Heart right ventricle (tissue), 16 donors: ENCODE measurements at places on chromosomes 6 and 20. TPM values are rescaled to one million over a fixed set of nuclear protein-coding genes. Genes with fewer than 3 reads are reported as not detected.
A peak's percentile ranks its signal among the peaks of the same experiment; 100 is the strongest.

Gene ESF1
- total RNA-seq = 12.2 TPM

Gene ABHD16B
- total RNA-seq = not detected

Gene FOXS1
- total RNA-seq = 1.4 TPM

Gene SYNE1
- total RNA-seq = 151 TPM

Gene RIPOR2
- 2.6 TPM for total RNA-seq

Gene SLC22A2
- not detected for total RNA-seq

Gene CRISP3
- total RNA-seq = not detected

Gene MDFI
- total RNA-seq = 0.34 TPM

DNA sequence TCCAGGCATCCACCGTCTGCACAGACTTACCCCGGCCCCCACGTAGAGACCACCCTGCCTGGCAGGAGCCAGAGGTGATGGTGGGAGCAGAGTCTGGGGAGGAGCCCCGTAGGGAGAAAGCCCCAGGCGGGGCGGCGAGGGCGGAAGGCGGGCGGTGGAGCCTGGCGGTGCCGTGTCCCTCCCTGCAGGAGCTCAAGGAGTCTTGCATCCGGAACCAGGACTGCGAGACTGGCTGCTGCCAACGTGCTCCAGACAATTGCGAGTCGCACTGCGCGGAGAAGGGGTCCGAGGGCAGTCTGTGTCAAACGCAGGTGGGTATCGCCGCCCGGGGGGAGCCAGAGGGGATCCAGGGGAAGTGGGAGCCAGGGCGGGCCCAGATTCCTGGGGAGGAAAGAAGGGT is 6.0 kb downstream of the CLPSL1 start:
- DNase-seq = no peak
- H3K36me3 ChIP-seq = no peaks in the 10 kb centered on the region
- H3K4me3 ChIP-seq = peak overlapping the region; percentile 3
- H3K27ac ChIP-seq = no peak overlapping the region

GRCh38 chr6:157607317-157608109 is 215.5 kb upstream of the SNX9 start:
- no peak overlapping the region for H3K27ac ChIP-seq
- H3K4me1 ChIP-seq = no peaks in the 10 kb centered on the region
- H3K27me3 ChIP-seq = no peaks in the 10 kb centered on the region
- DNase-seq = no peak
- H3K36me3 ChIP-seq = no peaks in the 10 kb centered on the region
- H3K4me3 ChIP-seq = no peak overlapping the region

DNA sequence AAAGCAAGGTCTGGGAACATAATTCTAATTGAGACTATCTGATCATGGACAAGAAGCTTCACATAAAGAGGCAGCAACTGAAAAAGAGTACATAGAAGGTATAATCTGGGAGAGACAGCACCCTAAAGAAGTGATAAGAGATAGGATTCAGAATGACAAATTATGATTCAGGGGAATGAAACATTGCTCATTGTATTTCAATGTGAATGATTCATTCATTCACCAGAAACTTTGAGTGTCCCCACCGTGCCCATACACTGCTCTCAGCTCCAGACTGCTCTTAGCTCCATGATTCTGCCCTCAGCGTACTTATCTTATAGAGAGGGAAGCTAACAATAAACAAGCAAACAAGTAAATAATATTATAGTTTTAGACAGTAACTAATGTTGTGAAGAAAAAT is 329.3 kb upstream of the IRAK1BP1 start:
- no peak overlapping the region for H3K27ac ChIP-seq
- no peak overlapping the region for H3K4me3 ChIP-seq
- no peak for DNase-seq
- no peaks in the 10 kb centered on the region for H3K27me3 ChIP-seq

- H3K4me1 ChIP-seq = no peaks in the 10 kb centered on the region
- DNase-seq = no peak
- H3K27me3 ChIP-seq = no peaks in the 10 kb centered on the region
- H3K36me3 ChIP-seq = no peaks in the 10 kb centered on the region
- H3K4me3 ChIP-seq = no peak overlapping the region
Measured at GRCh38 chr6:147081076-147081609, 123.1 kb upstream of the STXBP5 start.

DNA sequence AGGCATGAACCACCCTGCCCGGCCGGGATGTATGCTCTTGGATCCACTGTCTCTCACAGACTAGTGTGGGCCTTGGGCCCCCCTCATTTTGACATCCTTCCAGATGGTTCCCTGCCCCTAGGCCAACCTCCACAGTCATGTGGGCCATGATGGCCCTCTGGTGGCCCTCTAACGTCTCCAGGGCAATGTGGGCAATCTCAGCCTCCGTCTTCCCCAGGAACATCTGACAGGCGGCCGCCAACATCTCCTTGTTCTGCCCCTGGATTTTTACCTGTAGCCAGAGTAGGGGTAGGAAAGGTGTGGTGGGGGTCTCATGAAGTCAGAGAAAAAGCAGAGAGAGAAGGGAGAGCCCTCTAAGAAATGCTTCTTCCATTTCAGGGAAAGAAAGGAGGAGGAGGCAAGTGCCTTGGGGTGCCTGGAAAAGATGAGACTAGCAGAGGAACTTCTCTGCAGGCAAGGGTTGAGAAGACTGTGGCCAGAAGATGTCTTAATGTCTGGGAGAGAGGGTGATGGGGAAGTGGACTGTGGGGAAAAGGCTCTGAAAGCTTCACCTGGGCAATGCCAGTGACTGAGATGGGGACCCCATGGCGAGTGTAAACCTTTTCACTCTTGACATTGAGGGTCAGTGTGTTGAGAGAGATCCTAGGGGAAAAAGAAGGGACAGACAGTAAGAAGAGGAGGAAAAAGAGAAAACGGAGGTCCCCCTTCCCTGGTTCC is 1.3 kb downstream of the FLOT1 start:
- no peak for DNase-seq
- H3K4me1 ChIP-seq = peaks cover 67% of the 10 kb centered on the region
- H3K36me3 ChIP-seq = peaks cover 56% of the 10 kb centered on the region
- peak overlapping the region; percentile 99 for H3K27ac ChIP-seq
- no peaks in the 10 kb centered on the region for H3K27me3 ChIP-seq

GRCh38 chr20:23142162-23143050 is 56.3 kb upstream of the CD93 start:
- H3K4me3 ChIP-seq = no peak overlapping the region
- H3K27me3 ChIP-seq = no peaks in the 10 kb centered on the region
- H3K27ac ChIP-seq = peak overlapping the region; percentile 81

- DNase-seq = no peak
- no peak overlapping the region for H3K4me3 ChIP-seq
- no peaks in the 10 kb centered on the region for H3K27me3 ChIP-seq
- H3K27ac ChIP-seq = no peak overlapping the region
- H3K4me1 ChIP-seq = peaks cover 35% of the 10 kb centered on the region
- H3K36me3 ChIP-seq = no peaks in the 10 kb centered on the region
Measured at GRCh38 chr6:110545081-110545872, 68.9 kb upstream of the SLC22A16 start.

DNA sequence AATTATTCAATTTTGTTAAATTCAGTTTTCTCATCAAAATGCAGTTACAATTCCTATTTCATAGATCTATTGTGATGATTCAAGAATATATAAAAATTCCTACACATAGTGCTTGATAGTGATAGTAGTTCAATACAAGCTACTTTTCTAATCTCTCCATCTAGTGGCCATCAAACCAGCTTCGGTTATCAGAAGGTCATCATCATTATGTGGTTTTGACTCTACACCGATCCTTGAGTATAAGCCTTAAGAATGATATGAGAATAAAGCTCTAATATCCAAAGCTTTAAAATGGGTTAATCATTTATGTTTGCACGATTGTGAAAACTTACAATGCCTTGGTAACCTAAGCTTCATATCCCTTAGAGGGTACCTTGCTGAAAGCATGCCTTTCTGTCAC is 167.5 kb upstream of the PREP start:
- H3K27ac ChIP-seq = no peak overlapping the region
- no peaks in the 10 kb centered on the region for H3K36me3 ChIP-seq
- no peak overlapping the region for H3K4me3 ChIP-seq
- no peaks in the 10 kb centered on the region for H3K4me1 ChIP-seq
- no peak for DNase-seq

DNA sequence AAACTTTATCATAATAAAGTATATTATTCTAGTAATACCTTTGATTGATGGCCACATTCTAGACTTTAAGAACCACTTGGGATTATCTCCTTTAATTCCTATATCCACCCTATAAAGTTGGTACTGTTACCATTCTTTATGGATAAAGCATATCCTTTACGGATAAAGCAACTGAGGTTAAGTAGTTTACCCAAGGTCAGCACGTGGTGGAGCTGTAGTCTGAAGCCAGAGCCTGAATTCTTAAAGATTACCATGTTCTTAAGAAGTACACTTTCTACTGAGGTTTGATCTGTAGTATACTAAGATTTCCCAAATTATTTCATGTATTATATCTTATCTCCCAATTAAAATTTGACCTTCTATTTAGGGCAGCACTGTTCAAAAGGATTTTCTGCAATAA is 3.0 kb upstream of the NCOA7 start:
- no peak overlapping the region for H3K27ac ChIP-seq
- no peak for DNase-seq
- no peak overlapping the region for H3K4me3 ChIP-seq
- no peaks in the 10 kb centered on the region for H3K36me3 ChIP-seq
- H3K4me1 ChIP-seq = peaks cover 31% of the 10 kb centered on the region

DNA sequence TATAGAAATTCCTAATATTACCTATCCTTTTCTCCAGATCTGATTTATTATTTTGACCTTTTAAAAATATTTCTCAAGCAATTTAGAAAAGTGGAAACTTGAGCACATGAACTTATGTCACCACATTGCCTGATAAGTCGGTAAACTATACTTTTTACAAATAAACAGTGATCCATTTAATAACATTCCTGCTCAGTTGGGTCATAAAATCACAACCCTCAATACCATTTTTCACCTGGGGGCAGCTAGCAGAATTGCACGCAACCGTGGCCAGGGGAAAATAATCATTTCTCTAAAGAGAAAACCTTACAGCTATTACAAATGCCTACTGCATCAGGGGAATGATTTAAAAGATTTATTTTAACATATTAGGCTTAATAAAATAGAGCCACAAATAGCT is 614.5 kb downstream of the PHF3 start:
- H3K27ac ChIP-seq = no peak overlapping the region
- H3K4me3 ChIP-seq = no peak overlapping the region
- H3K27me3 ChIP-seq = no peaks in the 10 kb centered on the region
- H3K4me1 ChIP-seq = no peaks in the 10 kb centered on the region

GRCh38 chr20:50670126-50670862 is 21.0 kb downstream of the RIPOR3 start:
- H3K27ac ChIP-seq = no peak overlapping the region
- H3K4me3 ChIP-seq = no peak overlapping the region
- DNase-seq = no peak
- H3K36me3 ChIP-seq = no peaks in the 10 kb centered on the region
- peaks cover 9% of the 10 kb centered on the region for H3K4me1 ChIP-seq

DNA sequence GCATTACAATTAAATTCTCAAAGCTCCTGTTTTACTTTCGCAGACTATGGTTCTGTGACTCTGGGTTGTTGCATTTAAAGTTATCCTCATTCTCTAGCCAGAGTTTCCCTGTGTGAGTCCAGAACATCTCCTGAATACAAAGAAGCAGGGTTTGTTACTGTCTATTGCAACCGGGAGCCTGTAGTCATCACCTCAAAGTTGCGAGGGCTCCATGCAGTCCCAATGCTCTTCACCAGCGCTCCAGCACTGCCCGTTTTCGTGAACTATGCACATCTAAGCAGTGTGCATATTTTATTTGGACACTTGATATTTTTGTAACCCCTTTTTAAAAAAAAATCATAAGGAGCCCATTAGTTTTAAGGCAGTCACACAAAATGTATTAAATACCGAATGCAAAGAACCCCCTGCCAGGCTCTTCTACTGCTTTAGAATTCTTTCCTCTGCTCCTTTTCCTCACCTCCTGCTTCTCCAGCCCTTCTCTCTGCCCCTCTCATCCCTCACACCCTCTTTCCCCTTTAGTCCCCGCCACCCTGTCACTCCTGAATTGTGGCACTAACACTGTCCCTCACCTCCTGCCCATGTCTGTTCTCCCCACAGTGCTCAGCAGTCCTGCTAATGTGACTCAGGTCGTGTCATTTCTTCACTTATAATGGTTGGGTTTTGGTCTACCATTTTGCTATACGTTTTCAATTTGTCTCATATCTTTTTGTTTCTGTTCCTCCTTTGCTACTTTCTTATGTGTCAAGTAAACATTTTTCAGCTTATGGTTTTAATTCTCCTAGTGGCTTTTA is 1.1 kb upstream of the HLA-C start:
- H3K27ac ChIP-seq = peak overlapping the region; percentile 100
- H3K27me3 ChIP-seq = no peaks in the 10 kb centered on the region
- H3K4me3 ChIP-seq = peak overlapping the region; percentile 92
- H3K4me1 ChIP-seq = no peaks in the 10 kb centered on the region
- H3K36me3 ChIP-seq = no peaks in the 10 kb centered on the region

DNA sequence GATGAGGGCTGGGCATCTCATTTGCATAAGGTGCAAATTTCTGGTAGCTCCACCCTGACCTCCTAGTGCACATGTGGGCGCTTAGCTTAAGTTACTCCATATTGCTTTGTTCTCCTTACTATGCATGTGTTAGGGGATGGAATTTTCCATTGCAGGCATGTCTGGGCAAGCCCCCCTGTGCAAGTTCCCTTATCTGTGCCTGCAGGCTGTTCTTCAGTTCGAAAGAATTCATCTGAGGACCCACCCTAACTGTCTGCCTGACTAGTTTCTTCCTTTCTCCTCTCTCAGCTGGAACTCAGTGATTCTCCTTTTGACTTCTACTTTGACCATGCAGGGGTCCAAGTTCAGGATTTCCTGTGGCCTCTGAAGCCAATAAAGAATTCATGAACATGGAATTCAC is 30.2 kb downstream of the CCDC170 start:
- no peaks in the 10 kb centered on the region for H3K27me3 ChIP-seq
- H3K4me3 ChIP-seq = no peak overlapping the region
- H3K4me1 ChIP-seq = no peaks in the 10 kb centered on the region

- no peaks in the 10 kb centered on the region for H3K36me3 ChIP-seq
- no peaks in the 10 kb centered on the region for H3K27me3 ChIP-seq
- H3K4me3 ChIP-seq = no peak overlapping the region
Measured at GRCh38 chr6:20704325-20705025, 170.2 kb downstream of the CDKAL1 start.

GRCh38 chr6:134908906-134909516 is 40.9 kb downstream of the ALDH8A1 start:
- DNase-seq = peak; percentile 34
- no peak overlapping the region for H3K4me3 ChIP-seq
- peaks cover 9% of the 10 kb centered on the region for H3K4me1 ChIP-seq
- H3K27me3 ChIP-seq = no peaks in the 10 kb centered on the region
- peak overlapping the region; percentile 6 for H3K27ac ChIP-seq

- no peaks in the 10 kb centered on the region for H3K36me3 ChIP-seq
- H3K4me1 ChIP-seq = peaks cover 10% of the 10 kb centered on the region
- no peak overlapping the region for H3K4me3 ChIP-seq
- no peaks in the 10 kb centered on the region for H3K27me3 ChIP-seq
- peak; percentile 55 for DNase-seq
Measured at GRCh38 chr20:50054626-50055511, 58.1 kb downstream of the UBE2V1 start.
